Hematopoietic multipotent progenitor cell treated with erythropoietin and hydrocortisone succinate and interleukin-3 and kit ligand, for 6 days (in vitro differentiated cells): ENCODE measurements at places on chromosomes 4 and X.

GRCh38 chr4:38489011-38489861, 174.8 kb upstream of the KLF3 start:
- no peak for DNase-seq

GRCh38 chr4:153467897-153468262, 1.7 kb downstream of the TMEM131L start:
- peak; percentile 59 for DNase-seq

DNA sequence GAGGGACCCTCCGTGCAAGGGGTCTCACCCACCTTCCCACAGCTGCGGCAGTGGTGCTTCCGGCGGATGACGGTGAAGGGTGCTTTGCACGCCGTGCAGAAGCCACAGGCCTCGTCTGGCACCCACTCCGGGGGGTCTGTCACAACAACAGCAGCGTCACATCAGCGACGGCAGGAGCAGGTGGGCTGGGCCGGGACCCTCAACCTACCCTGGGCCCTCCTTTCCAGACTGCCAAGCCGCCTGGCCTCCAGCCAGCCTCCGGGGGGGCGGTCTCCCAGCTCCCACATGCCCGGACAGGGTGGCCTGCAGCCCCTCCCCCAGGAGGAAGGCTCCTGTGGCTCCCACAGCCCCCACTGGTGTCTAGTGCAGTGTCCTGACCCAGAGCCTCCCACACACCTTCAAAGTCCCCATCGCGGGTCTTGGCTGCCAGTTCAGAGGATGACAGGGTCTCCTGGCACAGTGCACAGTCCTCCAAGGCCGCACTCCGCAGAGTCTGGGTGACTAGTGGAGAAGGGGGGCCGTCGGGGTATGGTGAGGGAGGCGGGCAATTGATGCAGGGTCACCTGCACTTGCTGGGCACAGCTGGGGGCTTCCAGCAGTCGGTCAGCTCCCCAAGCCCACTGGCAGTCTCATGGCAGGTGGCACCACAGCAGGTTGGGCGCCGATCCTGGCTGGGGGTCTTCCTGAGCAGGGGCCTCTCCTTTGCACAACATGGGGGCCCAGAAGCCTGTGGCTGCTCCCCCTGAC, 9.5 kb upstream of the MXD4 start:
- no peak for DNase-seq

DNA sequence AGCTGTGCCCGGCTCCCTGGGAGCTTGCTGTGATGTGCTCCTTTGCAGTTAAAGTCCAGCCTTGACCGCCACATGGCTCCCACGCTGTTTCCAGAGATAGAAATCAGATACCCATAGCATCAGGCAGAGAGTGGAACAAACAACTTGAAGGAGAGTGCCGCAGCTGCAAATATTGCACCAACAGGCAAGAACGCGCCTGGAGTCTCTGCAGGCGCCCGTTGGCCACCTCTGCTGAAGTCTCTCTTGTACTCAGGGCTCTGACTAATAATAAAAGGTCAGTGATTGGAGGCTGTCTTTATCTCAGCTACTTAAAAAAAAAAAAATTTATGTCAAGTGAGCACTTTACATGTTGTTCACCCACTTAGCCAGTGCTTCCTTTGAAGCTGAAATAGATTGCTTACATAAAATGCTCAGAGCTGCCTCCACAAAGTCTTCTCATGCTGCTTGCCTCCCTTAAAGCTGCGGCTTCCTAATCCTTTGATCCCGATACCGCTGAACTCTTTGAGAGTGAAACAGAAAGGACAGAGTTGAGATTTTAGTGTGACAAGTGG, 30.9 kb upstream of the TENM3 start:
- no peak for DNase-seq

- DNase-seq, result no peak
These were observed 171.1 kb downstream of the GASK1B start for GRCh38 chr4:158001756-158002155.

DNA sequence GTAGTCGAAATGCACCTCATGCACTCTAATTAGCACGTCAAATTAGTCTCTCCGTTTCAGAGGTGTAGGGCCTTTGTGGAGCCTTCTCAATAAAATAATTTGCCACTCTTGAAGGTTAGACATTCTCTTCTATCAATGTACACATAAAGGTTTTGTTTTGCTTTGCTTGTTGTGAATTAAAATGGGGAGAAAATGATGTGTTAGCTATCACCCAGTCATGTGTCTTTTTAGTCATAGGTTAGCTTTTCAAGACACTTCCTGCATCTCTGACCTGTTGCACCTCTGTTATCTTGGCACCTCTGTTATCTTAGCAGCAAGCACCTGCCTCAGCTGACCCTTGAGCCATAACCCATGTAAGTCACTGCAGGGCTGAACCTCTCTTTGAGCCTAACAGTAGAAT, 936 bp downstream of the TMEM144 start:
- peak; percentile 38 for DNase-seq

DNA sequence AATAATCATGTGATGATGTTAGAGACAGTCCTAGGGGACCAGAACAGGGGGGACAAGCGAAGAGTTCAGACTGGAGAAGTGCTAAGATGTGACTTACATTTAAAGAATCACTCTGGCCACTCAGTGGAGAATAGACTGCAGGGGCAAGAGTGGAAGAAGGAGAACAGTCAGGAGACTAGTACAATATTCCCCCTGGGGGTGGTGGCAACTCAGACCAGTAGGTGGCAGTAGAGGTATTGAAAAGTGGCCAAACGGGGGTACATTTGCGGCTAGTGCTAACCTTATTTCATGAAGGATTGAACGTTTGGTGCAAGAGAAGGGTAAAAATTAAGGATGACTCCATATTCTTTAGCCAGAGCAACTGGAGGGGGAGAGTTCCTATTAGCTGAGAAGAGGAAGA, 2.7 kb upstream of the BMX start:
- peak; percentile 82 for DNase-seq

DNA sequence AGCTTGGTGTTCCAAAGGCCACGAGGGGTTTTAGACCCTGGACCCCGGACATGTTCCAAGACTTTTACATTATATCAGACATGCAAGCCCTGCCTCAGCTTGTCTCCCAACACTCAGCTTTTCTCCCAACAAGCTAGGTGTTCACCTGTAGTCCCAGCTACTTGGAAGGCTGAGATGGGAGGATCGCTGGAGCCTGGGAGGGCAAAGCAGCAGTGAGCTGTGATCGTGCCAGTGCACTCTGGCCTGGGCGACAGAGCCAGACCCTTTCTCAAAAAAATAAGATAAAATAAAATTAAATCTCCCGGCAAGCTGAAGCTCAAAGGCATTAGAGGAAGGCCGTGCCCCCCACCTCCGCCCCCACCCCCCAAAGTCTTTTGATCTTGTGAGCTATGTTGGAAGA, 13.7 kb downstream of the CTAG1A start:
- DNase-seq, result no peak

- no peak for DNase-seq
These were observed 54.8 kb downstream of the MSX1 start for GRCh38 chr4:4914059-4914820.

DNA sequence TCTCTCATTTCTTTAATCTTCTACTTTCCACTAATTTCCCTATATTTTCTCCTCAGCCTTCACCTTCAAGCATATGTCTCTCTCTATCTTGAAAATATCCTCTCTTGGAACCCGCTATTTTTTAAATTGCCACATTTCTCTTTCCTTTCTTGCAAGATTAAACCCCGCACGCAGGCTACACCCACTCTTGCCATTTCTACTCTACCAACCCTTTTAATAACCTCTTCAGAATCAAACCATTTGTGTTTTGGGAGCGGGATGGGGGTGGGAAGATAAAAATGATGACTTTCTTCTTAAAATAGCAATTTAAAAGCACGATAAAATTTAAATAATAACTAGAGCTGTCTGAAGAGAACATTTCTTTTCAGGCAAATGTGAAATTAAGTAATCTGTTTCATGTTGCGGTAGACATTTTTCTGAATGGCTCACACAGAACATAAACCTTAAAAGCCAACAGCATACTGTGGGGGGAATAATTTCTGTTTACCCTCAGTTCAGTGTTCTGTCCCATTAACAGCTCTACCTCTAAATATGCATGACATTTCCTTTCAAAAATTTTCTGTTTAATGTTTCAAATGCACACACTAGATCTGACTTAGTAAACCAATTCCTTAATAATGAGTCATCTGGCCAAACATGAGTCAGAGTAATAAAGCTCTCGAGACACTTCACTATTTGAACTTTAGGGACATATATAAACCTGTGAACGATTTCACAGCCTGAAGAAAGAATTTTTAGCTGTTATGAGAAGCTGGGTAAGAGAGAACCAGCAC, 20.5 kb downstream of the ARSJ start:
- no peak for DNase-seq

DNA sequence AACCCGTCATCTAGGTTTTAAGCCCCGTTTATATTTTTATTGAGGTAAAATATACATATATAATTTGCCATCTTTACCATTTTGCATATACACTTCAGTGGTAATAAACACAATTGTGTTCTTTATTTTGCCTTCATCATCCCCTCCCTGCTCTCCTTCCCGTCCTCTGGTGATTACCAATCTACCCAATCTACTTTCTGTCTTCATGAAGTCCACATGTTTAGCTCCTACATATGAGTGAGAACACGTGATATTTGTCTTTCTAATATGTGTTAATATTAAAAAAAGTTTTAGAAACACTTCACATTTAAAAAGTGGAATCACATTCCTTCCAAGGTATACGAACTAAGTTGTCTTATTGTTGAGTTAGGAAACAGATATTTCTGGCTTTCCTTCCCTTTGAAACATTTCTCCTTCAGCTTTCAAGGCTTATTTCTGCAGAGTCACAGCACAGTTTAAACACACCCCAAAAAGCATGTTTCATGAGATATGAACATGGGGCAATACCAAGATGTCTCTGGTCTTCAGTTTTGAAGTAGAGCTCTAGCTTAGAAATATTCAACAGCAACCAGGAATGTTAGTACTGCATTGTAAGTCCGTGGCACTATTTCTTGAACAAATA, 35.9 kb downstream of the GYPA start:
- DNase-seq, result peak; percentile 91

DNA sequence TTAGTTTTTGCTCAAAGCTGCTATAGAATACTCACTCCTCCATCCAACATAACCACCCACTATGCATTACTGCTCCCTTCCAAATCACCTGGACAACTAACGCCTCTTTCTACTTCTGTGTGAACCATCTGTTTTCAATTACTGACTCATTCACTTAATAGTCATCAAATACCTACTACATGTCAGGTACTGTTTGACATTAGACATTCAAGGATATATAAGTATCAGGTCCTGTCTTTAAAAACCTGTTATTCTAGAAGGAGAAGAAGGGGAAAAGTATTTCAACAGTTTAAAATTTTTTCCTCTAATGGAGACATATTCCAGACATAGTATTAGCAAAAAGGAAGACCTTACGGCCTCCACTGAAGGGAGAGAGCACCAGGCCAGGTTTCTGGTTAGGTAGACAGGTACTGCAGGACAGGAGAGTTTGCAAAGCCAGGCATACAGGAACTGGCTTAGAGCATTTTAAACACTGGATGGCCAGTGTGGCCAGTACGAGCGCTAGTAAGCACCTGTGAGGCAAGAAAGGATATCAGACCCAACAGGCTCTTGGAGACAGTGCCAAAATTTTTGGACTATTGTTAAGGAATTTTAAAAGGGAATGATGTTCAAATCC, 39.0 kb downstream of the SH3RF1 start:
- no peak for DNase-seq

GRCh38 chr4:65623506-65623905, 46.8 kb downstream of the EPHA5 start:
- DNase-seq, result no peak

- DNase-seq, result no peak
These were observed 6.9 kb downstream of the GABRB1 start for GRCh38 chr4:47038263-47038662.

GRCh38 chr4:135201081-135201480, 999.5 kb upstream of the PABPC4L start:
- DNase-seq, result no peak
